Stromal cell of bone marrow (primary cell): ENCODE measurements at places on chromosomes 1 and 21.

DNA sequence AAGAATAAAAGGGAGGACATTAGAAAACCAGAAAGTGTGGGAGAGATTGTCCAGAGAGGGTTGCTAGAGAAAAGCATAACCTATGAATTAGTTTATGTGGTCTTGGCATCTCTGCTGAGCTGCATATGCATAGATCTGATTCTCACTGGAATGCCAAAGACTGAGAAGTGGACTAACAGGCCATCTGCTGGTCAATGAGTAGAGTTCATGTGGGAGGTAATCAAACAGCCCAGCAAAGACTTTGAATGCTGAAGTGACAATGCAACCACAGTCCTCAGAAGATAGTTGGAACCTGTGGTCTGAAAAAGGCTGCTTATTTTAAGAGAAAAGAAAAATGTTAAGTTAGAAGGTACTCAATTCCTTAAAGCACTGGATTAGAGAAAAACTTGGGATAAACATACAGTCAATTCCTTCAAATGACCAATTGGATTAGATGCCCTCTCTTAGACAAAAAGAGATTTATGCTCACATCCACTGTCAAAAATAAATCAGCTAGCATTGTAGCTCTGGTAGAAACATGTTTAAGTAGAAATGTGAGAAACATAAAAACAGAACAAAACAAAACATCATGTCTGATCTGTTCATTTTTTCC, 382.8 kb downstream of the AMY1C start:
- DNase-seq: no peak

DNA sequence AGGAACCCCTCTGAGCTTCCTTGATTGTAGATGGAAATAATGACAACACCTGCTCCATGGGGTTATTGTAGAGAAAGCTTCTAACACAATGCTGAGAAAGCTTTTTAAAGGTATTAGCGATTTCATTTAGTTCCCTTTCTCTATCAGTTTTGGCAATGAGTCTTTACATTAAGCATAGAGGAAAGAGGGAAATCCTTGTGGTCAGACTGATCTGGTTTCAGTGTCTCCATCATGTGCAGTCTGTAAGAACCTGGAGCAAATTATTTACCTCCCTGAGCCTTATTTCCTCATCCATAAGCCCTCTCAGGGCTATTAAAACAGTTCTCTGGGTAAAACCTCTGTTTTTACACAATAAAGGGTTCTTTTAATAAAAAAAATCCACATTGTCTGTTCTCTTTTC, 87.5 kb downstream of the FGGY start:
- DNase-seq: no peak

DNA sequence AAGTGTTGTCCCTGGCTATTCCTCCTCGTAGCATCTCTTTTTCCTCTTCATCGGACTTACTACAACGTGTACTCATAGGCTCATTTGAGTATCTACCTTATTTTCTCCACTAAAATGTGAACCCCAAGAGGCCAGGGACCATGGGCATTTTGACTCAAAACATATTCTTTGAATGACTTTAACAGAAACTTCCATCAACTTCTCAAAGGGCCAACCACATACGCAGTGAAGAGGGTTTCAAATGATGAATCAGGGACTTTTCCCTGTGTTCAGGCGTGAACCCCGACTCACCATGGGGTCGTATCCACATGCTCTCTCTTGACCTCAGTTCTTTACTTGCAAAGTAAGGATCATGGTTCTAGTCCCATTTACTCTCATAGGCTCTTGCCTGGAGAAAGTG, 20.2 kb upstream of the GPR137B start:
- DNase-seq: no peak

DNA sequence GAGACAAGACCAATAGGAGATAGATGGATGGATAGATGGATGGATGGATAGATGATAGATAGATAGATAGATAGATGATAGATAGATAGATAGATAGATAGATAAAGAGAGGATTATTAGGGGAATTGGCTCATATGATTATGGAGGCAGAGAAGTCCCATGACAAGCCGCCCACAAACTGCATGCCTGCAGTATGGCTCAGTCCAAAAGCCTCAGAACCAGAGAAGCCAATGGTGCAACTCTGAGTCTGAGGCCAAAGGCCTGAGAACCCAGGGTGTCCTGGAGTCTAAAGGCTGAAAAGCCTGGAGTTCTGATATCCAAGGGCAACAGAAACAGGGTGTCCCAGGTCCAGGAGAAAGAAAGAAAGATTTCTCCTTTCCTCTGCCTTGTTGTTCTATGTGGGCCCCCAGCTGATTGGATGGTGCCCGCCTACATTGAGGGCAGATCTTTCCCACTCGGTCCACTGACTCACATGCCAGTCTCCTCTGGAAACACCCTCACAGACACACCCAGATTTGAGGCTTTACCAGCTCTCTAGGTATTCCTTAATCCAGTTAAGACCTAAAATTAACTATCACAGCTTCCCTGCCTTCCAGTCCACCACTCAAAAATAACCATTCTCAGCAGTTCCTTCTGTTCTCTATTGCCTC, 39.6 kb upstream of the IRF2BP2 start:
- DNase-seq: no peak

- peak; percentile 83 for DNase-seq
Observed at GRCh38 chr1:149888247-149888998, 10.9 kb upstream of the BOLA1 start.

- DNase-seq: no peak
Observed at GRCh38 chr1:37858931-37859506, 373 bp downstream of the MTF1 start.

- DNase-seq: no peak
Observed at GRCh38 chr1:41144285-41144684, 97.8 kb downstream of the SCMH1 start.
